ENCODE measurements at places on chromosomes 2 and 18.

GRCh38 chr2:188187726-188188125, 103.9 kb upstream of the GULP1 start:
- DNase-seq = no peak

- DNase-seq = no peak
Measured at GRCh38 chr18:53152476-53152875, 812.5 kb downstream of the DCC start.

DNA sequence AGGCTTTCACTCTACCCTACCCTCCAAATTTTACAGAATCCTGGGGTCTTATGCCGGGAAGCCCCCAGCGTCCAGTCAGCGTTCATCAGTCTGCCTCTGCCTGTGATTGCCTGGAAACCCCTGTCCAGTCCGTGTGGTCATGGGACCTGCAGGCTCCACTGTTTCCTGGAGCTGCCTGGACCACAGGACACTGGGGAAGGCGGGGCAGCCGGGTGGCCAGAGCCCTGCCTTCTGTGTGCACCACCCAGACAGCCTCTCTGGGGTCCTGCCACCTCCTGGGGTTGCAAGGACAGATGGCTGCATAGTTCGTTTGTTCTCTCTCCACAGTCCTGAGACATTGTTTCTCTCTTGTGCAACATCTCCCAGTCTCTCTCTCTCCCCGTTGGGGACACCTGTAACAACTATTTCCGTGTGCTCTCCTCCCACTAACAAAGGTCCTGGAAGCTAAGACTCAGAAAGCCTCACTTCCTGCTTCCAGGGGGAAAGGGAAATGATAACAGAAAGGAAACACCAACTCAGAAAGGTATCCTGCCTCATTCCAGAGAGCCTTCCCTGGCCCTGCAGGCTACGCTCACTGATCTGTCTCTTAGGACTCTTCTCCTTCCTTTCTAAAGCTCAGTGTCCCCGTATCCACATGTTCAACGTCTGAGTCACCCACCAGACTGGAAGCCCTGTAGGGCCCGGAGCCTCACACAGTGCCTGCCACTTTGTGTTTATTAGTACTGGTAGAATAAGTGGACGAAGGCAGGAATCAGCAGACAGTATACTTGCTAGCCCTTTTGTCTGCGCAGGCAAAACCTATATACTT, 192.8 kb upstream of the RAB12 start:
- DNase-seq = no peak

DNA sequence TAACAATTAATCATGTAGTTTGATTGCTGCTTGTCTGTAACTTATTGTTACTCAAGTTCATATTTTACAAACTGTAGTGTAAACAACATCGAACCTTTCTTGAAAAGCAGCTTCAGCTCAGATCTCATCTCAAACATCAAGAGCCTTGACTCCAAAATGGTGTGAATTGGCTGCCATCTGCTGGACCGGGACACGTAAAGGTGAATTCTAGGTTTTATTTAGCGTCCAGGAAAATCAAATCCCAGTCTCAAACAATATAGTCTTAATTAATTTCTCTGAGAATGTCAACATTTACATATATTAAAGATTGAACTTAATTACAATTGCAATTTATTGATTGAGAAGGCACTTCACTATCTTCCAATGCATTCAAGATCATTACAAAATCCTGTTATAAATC, 453.0 kb downstream of the GALR1 start:
- DNase-seq = no peak

- no peak for DNase-seq
Measured at GRCh38 chr18:7146067-7146466, 28.5 kb upstream of the LAMA1 start.

DNA sequence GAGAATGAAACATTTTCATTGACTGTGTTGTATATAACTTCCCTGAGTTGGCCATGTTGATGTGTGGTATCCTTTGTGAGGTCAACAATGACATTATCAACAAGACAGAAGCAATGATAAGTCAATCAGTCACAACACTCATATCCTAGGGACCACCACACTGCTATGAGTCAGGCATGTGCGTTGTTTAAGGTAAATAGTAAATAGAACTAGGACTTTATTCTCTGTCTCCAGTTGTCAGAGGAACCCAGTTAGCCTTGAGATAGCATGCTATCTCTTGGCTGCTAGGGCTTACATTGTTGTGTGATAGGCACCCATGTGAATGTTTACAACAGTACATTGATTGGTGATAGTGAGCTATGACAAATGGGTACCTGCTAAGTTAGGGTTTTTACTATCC, 37.3 kb downstream of the GPD2 start:
- DNase-seq = no peak

DNA sequence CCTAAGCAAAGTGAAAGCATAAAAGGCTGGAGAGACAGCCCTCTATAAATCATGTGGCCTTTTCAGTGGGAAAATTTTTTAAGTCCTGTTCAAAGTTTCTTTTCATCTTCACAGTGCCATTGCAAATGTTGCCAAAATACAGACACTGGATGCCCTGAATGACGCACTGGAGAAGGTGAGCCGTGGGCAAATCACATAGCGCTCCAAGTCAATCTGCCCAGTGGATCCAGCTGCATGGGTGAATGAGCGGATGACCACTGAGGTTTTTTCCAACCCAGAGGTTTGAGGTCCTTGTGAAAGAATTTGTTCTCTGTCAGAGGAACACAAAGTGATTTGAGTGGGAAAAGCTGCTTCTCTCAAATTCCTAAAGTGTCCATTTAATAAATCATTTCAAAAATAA, 11.8 kb downstream of the DAPL1 start:
- DNase-seq = no peak

GRCh38 chr2:19982268-19982667, 7.6 kb downstream of the WDR35 start:
- no peak for DNase-seq

GRCh38 chr2:69464575-69464974, 27.3 kb upstream of the NFU1 start:
- no peak for DNase-seq

DNA sequence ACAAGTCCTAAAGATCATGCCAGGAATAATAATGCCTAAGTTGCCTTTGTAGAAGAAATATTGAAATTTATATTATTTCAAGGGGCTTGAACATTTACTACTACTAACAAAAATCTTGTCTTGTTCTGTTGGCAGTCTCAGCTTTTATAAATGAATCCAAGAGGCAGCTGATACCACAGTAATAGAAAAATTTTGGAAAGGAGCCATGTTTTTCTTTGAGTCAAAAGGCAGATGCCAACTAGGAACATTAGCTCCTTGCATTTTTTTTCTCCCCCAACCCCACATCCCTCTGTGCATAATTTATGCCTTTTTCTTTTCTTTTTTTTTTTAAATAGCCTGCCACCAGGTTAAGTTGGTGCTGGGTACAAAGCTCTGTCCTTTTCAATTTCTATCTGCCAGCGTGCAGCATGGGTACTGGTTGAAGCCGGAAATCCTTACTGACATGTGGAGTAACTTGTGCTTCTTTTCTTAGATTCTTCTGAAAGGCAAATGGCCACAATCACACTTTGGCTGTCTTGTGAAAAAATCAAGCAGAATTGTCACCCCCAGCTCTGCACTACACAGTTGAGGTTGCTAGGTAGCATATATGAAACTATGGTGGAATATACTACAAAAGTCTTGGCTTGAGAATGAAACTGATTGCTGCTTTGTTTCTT, 98.8 kb downstream of the RHBDD1 start:
- no peak for DNase-seq

GRCh38 chr2:102346381-102347130, 9.0 kb upstream of the IL18R1 start:
- no peak for DNase-seq

DNA sequence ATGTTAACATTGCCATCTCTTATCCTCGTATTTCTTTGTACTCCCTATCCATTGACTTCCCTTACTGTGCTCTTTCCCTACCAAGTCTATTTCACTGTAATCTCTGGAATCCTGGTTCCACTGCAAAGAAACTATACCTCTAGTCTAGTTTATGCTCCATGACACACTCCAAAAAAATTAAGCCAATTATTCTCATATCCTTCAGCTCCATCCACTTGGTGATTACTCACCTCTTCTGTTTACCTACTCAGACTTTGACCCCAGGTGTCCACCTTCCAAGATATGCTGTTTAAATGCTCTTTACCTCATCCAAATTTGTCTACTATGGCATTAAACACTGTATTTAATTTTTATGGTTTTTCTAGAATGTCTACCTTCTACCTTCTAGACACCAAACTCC, 137.9 kb downstream of the ATAD2B start:
- no peak for DNase-seq

GRCh38 chr18:61732854-61733253, 160.0 kb downstream of the RNF152 start:
- no peak for DNase-seq

GRCh38 chr2:169900686-169901085, 73.4 kb downstream of the UBR3 start:
- no peak for DNase-seq

GRCh38 chr2:53964257-53964952, 6.4 kb downstream of the PSME4 start:
- DNase-seq = no peak

DNA sequence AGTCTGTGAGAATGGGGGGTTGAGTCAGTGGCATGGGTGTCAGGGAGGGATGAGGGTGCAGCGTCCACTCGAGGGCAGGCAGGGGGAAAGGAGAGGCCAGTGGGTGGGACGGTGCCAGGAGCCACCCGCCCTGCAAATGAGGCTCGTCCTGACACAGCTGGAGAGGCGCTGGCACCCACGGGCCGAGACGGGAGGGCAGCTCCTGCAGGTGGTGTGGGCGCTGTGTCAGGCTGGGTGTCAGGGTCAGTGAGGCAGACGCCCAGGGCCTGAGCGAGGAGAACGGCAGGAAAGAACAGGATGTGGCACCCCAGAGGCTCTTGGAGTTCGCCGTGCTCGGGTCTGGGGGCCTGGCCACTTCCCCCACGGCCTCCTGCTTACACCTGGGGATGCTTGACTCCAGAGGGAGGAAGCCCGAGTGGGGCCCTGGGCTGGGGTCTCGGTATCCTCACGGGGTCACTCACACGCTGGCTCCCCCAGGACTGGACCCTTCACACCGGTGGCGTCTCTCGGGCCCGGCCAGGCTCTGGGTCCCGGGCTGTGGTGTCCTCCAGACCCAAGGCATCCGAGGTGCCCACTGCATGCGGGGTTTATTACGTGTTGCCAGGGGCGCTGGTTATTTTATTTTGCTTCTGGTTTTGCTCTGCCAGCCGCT, 130.5 kb upstream of the CTDP1 start:
- DNase-seq = no peak

GRCh38 chr2:201546576-201546975, 95.0 kb downstream of the STRADB start:
- DNase-seq = no peak

GRCh38 chr2:157336137-157337010, 10.8 kb upstream of the ERMN start:
- DNase-seq = no peak

- DNase-seq = no peak
Measured at GRCh38 chr2:120317916-120318315, 28.0 kb upstream of the INHBB start.

GRCh38 chr18:23179416-23179815, 44.1 kb downstream of the CABLES1 start:
- no peak for DNase-seq

GRCh38 chr2:168114040-168114439, 133.4 kb downstream of the STK39 start:
- DNase-seq = no peak

DNA sequence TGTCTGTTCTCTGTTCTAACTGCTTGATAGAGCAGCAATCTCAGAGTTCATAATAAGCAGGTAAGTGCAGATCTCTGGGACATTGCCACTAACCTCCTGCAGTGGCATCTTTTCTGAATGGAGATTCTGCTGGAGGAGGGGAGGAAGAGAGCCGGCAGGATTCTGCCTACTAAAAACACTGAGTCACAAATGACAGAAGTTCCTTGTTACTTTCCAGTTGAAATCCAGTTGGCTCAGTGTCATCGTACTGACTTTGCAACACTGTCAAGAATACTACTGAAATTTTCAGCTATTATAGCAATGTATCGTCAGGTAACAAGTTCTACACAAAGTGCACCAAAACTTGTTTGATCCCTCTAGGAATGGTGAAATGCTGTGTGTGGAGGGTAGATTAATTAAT, 79.6 kb upstream of the ST6GAL2 start:
- no peak for DNase-seq

DNA sequence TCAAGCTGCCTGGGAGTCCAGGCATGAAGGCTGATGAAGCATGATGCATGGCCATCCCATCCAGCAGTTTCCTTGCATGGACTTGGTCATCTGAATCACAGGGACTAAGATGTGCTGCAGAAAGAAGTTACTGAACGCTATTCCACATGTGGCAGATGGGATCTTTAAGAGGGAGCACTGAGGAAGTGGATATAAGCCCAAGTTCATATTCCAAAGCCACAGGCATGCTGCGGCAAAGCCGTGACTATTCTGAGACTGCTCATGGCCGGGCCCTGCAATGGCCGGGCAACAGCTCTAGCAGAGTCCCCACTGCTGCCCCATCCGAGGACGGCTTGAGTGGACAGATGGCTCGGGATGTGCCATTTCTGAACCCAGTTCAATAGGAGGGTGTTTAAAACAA, 61.5 kb downstream of the STPG4 start:
- no peak for DNase-seq

DNA sequence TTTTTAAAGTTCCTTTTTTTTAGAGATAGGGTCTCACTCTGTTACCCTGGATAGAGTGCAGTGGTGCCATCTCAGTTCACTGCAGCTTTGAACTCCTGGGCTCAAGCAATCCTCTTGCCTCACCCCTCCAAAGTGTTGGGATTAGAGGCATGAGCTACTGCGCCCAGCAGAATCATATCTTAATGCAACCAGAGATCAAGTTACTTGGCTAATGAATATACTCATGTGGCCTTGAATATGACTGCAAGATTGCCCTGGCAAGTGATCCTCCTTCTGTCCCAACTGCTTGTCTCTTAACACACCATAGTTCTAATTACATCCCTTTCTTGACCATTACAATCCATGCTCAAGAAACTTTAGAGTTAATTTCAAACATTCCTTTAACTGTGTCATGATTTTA, 133.5 kb downstream of the SRBD1 start:
- no peak for DNase-seq

DNA sequence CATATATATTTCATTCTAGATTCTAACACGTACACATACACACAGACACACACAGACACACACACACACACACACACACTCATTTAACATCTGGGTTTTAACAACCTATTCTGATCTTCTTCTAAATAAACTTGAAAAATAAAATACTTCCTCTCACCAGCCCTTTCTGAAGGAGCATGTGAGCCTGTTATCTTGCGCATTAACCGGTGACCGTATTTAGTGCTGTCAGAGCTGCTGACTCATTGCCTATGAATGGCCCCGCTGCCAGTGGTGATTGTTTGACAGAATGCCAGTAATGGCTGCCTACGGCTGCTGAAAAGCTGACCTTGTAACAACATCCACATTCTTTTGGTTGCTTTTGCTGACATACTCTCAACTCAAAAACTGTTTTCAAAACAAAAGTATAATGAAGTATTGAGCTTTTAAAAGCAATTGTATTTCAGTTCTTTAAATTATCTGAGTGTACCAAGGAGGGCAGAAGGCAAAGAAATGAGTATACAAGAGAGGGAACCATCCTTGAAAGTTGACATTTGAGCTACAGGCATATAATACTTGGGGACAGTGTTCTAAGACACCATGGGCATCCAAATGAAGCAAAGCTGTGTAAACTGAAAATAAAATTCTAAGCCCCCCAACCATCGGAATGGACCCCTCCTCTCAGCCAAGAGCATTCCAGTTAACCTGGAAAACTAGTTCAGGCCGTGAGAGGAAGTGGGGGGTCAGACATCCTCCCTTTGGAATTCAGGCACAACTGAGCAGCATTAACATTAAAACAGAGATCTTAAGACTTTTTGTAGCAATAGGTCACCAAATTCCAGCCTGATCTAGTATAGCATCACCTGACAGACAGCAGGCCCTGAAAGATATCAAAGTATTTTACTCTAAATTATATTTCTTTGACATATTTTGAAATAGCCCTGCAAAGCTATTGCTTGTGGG, 50.2 kb upstream of the DTNA start:
- no peak for DNase-seq

Data from stimulated activated CD8-positive, alpha-beta memory T cell treated with anti-CD3 and anti-CD28 coated beads, Interleukin-12 subunit alpha, Interleukin-12 subunit beta, amount 100 ng/mL, for 4 hours (primary cell).